Central memory CD8-positive, alpha-beta T cell (primary cell): ENCODE measurements at places on chromosomes 5 and 9.

GRCh38 chr9:126635661-126636439 lies 22.1 kb downstream of the LMX1B start:
- DNase-seq = no peak
- H3K4me1 ChIP-seq = peaks cover 24% of the 10 kb centered on the region
- peaks cover 8% of the 10 kb centered on the region for H3K36me3 ChIP-seq

GRCh38 chr9:75438716-75439115 lies 350.4 kb downstream of the OSTF1 start:
- H3K36me3 ChIP-seq = peaks cover 1% of the 10 kb centered on the region
- DNase-seq = no peak
- no peaks in the 10 kb centered on the region for H3K27me3 ChIP-seq
- H3K27ac ChIP-seq = no peak overlapping the region
- H3K4me3 ChIP-seq = no peak overlapping the region

GRCh38 chr5:115262321-115263077 lies at the start of gene PGGT1B:
PGGT1B (minus strand) TSS chr5:115262877; CDS start chr5:115262851, 26 bp downstream.
- peaks cover 4% of the 10 kb centered on the region for H3K36me3 ChIP-seq
- DNase-seq = peak; percentile 49
- H3K27me3 ChIP-seq = no peaks in the 10 kb centered on the region
- peak within 1 kb of the TSS; percentile 88 for H3K4me3 ChIP-seq
- peaks cover 48% of the 10 kb centered on the region for H3K4me1 ChIP-seq

- peak; percentile 29 for DNase-seq
- peaks cover 60% of the 10 kb centered on the region for H3K4me1 ChIP-seq
- H3K27me3 ChIP-seq = no peaks in the 10 kb centered on the region
- peak overlapping the region; percentile 71 for H3K27ac ChIP-seq
- H3K4me3 ChIP-seq = peak overlapping the region; percentile 73
These were observed 1.6 kb upstream of the GZMK start for GRCh38 chr5:55022450-55022849.

DNA sequence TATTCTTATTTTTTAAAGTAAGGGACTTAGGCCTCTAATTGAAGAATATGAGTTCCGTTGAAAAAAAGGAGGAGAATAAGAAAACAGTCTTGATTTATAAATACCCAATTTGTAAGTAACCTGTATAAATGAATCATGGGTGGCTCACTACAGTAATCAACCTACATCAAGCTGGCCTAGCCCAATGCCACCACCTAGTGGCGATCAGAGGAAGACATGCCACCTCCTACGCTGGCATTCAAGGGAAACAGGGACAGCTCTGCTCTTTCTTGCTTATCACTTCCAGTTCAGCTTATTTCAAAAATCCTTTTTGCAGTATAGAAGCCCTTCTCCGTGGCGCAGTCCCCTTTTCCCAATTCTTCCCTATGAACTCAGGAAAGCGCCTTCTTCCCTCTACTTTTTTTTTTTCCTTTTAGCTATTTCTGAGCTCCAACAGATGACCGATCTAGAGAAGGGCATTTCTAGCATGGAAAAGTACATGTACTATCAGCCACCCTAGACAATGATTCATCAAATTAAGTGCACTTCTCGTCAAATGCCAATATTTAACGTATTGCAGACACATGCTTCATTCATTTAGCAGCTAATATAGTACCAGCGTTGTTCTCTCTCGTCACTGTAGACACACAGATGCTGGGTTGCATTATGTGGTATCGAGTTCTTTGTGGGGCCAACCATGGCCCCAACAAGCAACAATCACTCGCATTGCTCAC lies 28.3 kb downstream of the PTPN3 start:
- peaks cover 19% of the 10 kb centered on the region for H3K27me3 ChIP-seq
- H3K4me3 ChIP-seq = no peak overlapping the region
- H3K36me3 ChIP-seq = no peaks in the 10 kb centered on the region
- H3K27ac ChIP-seq = no peak overlapping the region
- DNase-seq = no peak

DNA sequence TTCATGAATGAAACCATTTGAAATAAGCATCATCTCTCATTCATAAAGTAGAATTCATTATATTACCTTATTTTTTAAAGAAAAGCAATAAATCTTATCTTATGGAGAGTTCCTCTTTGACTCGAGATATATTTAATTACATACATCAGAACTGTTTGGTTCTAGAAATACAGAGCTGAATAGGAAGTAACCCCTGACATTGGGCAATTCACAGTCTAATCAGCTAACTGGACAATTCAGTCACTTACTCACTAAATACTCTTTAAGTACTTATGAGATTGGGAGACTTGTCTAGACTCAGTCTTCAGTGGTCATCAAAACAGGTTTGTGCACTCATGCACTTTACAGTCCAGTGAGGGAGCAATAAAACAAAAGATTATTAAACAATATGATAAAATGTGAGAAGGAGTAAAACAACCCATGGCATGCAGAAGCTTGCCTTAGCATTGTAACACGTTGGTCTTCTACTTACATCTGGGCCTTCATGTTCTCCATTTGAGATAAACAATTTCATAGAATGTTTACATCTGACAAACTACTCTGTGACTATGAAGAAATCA lies 11.5 kb upstream of the FBXO38 start:
- no peak overlapping the region for H3K4me3 ChIP-seq
- peaks cover 2% of the 10 kb centered on the region for H3K36me3 ChIP-seq
- H3K27ac ChIP-seq = no peak overlapping the region
- no peaks in the 10 kb centered on the region for H3K27me3 ChIP-seq
- H3K4me1 ChIP-seq = no peaks in the 10 kb centered on the region
- DNase-seq = no peak

- no peak overlapping the region for H3K4me3 ChIP-seq
- H3K36me3 ChIP-seq = no peaks in the 10 kb centered on the region
- H3K4me1 ChIP-seq = no peaks in the 10 kb centered on the region
- no peak overlapping the region for H3K27ac ChIP-seq
These were observed 115.5 kb upstream of the RUSC2 start for GRCh38 chr9:35374436-35374835.

- peaks cover 7% of the 10 kb centered on the region for H3K36me3 ChIP-seq
- no peak for DNase-seq
- H3K4me1 ChIP-seq = no peaks in the 10 kb centered on the region
- no peak overlapping the region for H3K27ac ChIP-seq
- no peaks in the 10 kb centered on the region for H3K27me3 ChIP-seq
These were observed 176.2 kb downstream of the GAPVD1 start for GRCh38 chr9:125437771-125438221.

- H3K4me1 ChIP-seq = no peaks in the 10 kb centered on the region
- H3K4me3 ChIP-seq = no peak overlapping the region
- H3K36me3 ChIP-seq = no peaks in the 10 kb centered on the region
- no peaks in the 10 kb centered on the region for H3K27me3 ChIP-seq
- no peak overlapping the region for H3K27ac ChIP-seq
These were observed 708.6 kb downstream of the DTWD2 start for GRCh38 chr5:118279540-118280294.

- no peaks in the 10 kb centered on the region for H3K4me1 ChIP-seq
- no peaks in the 10 kb centered on the region for H3K27me3 ChIP-seq
- no peak for DNase-seq
- no peaks in the 10 kb centered on the region for H3K36me3 ChIP-seq
- H3K27ac ChIP-seq = no peak overlapping the region
- H3K4me3 ChIP-seq = no peak overlapping the region
These were observed 308.6 kb downstream of the FBXL7 start for GRCh38 chr5:15808577-15808976.

GRCh38 chr5:173334808-173335207 lies 6.6 kb upstream of the STC2 start:
- no peak overlapping the region for H3K4me3 ChIP-seq
- no peak for DNase-seq
- H3K27ac ChIP-seq = no peak overlapping the region
- H3K27me3 ChIP-seq = peaks cover 80% of the 10 kb centered on the region

DNA sequence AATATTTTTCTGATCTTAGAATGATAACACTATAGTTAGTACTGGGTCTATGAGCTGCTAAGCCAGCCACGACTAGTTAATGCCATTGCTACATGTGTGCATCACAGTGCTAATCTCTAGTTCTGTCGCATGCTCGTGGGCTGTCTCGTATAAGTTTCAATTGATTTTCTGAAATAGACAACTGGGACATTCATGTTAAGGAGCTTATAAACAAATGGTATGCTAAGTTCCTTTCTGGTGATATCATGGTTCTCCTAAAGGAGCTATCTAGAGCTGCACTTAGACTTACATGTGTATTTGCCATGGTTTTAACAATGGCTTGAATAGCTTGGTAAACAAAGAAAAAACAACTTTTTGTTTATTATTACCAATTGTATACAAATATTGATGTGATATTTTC lies 46.2 kb downstream of the F2RL2 start:
- no peak for DNase-seq
- H3K27ac ChIP-seq = no peak overlapping the region
- H3K36me3 ChIP-seq = peaks cover 26% of the 10 kb centered on the region
- H3K27me3 ChIP-seq = no peaks in the 10 kb centered on the region

- H3K27me3 ChIP-seq = peaks cover 63% of the 10 kb centered on the region
- H3K27ac ChIP-seq = no peak overlapping the region
- H3K4me1 ChIP-seq = no peaks in the 10 kb centered on the region
- DNase-seq = no peak
These were observed 733 bp downstream of the COL23A1 start for GRCh38 chr5:178589180-178590140.

GRCh38 chr5:15555176-15555575 lies 55.2 kb downstream of the FBXL7 start:
- no peak overlapping the region for H3K27ac ChIP-seq
- no peaks in the 10 kb centered on the region for H3K4me1 ChIP-seq
- no peak overlapping the region for H3K4me3 ChIP-seq
- no peaks in the 10 kb centered on the region for H3K36me3 ChIP-seq

DNA sequence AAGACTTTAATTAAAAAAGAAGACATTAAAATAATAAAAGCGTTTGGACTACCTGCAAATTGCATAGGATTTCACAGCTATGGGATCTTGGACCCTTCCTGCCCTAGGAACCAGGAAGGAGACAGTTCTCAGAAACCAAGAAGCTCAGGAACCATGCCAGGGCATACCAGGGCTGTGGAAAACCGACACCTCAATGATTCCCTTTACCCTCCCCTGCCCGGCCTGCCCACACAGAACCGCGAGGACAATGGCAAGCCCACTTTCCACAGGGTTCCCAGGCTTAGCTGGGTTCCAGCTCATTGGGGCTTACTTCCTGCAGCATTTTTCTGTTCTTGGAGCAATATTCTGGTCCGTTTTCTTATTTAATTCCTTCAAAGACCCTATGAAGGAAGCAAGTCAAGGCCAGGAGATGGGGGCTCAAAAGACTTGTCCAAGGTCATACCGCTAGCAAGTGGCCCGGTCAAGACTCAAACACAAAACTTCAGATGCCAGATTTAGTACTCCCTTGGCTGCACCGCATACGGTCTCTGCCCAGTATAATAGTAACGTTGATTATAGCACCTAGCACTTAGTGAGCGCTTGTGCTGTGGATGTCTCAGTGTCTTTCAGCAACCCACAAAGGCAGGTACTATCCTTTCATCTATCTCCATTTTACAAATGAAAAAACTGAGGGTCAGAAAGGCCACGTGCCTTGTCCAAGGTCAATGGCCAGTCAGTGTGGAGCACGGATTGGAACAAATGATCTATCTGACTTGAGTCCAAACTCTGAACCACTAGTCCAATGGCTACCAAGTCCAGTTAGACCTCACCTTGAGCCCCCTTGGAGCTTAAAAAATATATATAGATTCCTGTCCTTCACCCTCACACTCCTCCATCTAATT lies 6.8 kb downstream of the FAT2 start:
- peaks cover 21% of the 10 kb centered on the region for H3K27me3 ChIP-seq
- H3K27ac ChIP-seq = no peak overlapping the region
- no peak for DNase-seq
- H3K36me3 ChIP-seq = no peaks in the 10 kb centered on the region
- no peaks in the 10 kb centered on the region for H3K4me1 ChIP-seq

- H3K4me1 ChIP-seq = no peaks in the 10 kb centered on the region
- H3K36me3 ChIP-seq = no peaks in the 10 kb centered on the region
- H3K27ac ChIP-seq = no peak overlapping the region
- no peaks in the 10 kb centered on the region for H3K27me3 ChIP-seq
- DNase-seq = no peak
- no peak overlapping the region for H3K4me3 ChIP-seq
These were observed 402.8 kb downstream of the MAT2B start for GRCh38 chr5:163908253-163908652.

- no peak for DNase-seq
- peaks cover 36% of the 10 kb centered on the region for H3K27me3 ChIP-seq
- no peak overlapping the region for H3K4me3 ChIP-seq
- H3K36me3 ChIP-seq = no peaks in the 10 kb centered on the region
- no peak overlapping the region for H3K27ac ChIP-seq
These were observed 11.4 kb downstream of the LAMC3 start for GRCh38 chr9:131020388-131020787.

DNA sequence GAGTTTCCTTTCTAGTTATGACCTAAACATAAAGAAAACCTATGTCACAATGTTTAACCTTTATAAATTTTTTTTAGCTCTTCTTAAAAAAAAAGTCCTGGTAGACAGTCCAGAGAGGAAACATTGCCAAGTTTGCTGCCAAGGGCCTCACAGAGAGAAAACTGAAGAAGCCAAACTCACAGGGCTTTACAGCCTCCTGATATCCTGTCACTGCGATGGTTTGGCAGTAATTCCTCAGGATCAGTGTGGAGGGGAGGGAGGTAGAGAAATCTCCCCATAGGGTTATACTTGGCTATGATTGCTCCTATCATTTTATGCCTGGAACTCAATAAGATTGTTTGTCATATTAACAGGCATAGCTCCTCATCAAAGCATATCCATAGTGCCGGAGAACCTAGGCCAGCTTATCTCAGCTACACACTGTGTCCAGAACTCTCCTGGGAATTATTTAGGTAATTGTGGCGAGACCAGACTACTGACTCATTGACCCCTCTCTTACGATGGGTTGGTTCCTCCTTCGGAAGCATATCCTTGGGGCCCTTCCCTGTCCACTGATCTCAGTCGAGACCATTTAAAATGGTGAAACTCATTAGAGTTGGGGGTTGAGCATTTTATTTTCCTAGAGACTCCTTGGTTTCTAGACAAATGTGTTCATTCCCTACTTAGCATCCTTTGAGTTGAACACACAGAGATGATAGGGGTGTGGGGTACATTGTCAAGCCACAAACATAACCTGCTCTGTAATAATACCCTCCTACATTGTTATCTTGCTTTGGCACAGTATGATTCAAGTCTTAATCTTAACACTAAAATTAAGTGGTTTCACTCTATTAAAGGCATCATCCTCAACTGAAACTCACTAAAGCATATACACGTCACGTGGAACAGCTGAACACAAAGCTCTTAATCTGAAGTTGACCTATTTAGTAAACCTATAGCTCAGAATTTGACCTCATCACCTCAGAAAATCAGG lies 53.4 kb upstream of the TMC1 start:
- H3K4me3 ChIP-seq = no peak overlapping the region
- no peak for DNase-seq
- H3K27ac ChIP-seq = no peak overlapping the region
- H3K4me1 ChIP-seq = no peaks in the 10 kb centered on the region

DNA sequence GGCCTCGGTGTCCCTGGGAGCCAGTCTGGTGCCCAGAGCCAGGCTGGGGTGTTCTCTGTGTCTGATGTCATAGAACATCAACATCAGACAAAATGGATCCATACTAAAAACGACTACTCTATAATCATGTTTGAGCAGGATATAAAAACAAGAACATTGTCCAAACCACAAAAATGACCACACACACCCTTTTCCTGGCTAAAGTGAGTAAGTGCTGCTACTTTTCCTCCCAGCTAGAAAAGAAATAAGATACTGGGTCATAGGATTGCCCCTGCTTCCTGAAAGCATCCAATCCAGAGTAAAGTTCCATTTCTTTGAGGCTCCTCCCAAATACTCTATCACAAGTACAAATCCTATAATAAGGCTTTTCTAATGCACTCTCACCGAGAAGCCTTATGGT lies 19.7 kb upstream of the TRAF1 start:
- H3K36me3 ChIP-seq = no peaks in the 10 kb centered on the region
- no peak overlapping the region for H3K27ac ChIP-seq
- no peak for DNase-seq
- no peak overlapping the region for H3K4me3 ChIP-seq

GRCh38 chr5:135241536-135241935 lies 157.5 kb downstream of the MACROH2A1 start:
- H3K4me3 ChIP-seq = no peak overlapping the region
- H3K27ac ChIP-seq = no peak overlapping the region
- no peaks in the 10 kb centered on the region for H3K4me1 ChIP-seq
- H3K27me3 ChIP-seq = peaks cover 13% of the 10 kb centered on the region
- no peak for DNase-seq
